HS-5 (cell line): ENCODE measurements at places on chromosomes 16 and 17.

DNA sequence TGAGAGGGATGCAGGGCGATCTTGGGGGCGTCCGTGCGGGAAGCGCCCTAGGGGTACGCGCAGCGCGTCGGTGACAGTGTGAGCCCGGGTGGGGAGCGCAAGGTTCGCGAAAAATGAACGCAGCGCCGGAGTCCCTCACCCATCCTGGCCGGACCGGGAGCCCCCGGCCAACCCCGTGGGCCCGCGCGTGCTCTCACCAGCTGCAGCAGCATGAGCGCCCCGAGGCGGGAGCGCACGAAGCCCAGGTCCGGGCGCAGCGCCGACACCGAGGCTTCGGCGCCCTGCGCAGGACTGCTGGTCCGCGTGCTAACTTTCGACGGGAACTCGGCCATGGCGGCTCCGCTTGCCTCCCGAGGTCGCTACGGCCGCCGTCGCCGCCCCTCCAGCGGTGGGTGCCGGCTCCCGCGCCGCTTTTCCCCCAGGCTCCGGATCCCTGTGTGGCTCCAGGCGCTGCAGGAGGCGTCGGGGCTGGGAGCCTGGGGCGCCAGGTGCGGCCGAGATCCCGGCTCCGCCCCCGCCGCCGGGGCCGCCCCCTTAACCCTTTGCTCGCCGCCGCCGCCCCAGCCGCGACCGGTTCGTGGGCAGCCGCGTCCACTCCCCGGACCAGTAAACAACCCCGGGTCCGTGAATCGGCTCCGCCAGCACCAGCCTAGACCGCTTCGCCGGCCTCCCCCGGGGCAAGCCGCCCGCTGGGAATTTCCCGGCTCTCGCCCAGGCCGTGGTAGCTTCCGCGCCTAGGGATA lies at the start of gene PLLP:
TSS of gene PLLP (minus strand) at position 464 of the 743 bp plus-strand sequence. CDS start at position 332, 132 bp downstream.
- no peak for DNase-seq

GRCh38 chr17:39083270-39083669 lies 68.2 kb downstream of the PLXDC1 start:
- no peak for DNase-seq

GRCh38 chr17:16215965-16216316 lies 607 bp upstream of the NCOR1 start:
- DNase-seq = no peak

DNA sequence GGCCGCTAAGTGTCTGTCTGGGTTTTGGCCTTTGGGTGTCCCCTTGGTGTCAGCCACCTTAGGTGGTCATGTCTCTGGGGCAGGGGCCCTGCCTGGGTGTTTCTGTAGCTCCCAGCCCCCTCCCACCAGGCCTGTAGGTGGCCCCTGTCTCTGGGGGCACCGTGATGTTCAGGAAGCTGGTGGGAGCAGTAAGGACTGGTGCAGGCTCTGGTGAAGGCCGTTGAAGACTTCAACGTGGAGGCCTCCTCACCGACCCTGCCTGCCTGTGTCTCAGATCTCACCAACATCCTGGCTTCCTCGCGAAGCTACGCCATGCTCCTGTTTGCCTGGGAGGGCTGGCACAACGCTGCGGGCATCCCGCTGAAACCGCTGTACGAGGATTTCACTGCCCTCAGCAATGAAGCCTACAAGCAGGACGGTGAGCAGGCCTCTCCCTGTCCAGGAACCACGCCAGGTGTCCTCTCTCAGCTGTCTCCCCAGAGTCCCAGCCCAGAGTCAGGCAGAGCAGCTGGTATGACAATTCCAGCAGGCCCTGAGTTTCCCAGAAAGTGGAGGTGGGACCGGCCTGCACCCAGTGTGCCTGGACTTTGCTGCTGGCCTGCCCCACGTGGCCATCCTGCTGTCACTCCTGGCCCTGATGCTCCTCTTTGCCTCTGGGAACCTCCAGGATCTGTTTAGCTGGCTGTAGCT lies 2.8 kb downstream of the ACE start:
- no peak for DNase-seq
